ENCODE measurements at places on chromosomes 5 and 9. TPM values are rescaled to one million over a fixed set of nuclear protein-coding genes. Genes with fewer than 3 reads are reported as not detected.
A peak's percentile ranks its signal among the peaks of the same experiment; 100 is the strongest.

GRCh38 chr9:95627802-95628201 lies 111.0 kb upstream of the PTCH1 start:
- DNase-seq, result no peak

DNA sequence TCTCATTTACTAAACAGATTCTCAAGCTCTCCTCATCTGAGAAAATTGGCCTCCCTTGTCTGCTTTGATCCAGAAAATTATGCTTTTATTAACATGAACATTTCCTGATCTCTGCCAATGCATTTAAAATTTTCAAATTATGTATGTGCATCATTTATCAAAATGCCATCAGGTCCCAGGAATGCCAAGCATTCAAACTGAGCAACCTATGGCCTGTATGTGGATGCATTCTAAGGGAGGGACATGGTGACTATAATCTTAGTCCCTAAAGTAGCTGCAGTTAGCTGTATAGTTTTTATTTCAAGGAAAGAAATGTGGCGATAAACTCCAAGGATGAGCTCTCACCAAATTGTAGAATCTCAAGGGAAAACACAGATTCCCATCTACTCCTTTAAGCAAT lies 9.7 kb upstream of the RORB start:
- no peak for DNase-seq

DNA sequence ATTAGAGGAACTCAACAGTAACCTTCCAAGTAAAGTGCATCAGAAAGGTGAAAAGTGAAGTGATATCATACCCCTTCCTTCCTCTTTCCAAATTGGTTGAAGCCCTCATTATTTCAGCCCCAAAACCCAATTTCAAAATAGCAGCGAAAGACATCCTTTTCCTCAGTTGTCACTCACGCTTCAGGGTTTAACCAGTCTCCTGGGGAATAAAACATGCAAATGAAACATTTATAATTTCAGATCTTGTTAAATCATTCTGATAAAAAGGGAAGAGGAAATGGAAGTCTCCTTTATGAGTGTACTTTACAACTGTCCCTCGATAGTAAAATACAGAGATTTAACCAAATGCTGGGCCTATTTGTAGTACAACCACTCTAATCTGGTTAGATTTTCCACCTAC lies 22.5 kb downstream of the TRPM6 start:
- DNase-seq, result no peak

DNA sequence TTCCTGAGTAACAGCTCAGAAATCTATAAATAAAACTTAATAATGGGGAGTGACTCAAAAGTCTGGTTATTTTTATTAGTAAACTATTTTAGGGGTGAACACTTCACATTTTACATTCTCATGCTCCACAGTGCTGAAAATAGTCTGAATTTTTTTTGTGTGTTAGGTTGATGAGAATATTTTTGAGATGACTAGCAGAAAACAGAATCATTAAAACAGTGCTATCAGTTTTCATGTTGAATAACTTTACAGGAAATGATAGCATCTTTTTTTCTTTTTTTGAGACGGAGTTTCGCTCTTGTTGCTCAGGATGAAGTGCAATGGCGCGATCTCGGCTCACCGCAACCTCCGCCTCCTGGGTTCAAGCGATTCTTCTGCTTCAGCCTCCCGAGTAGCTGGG lies 60.3 kb downstream of the TMC1 start:
- DNase-seq, result no peak

GRCh38 chr9:38091310-38092199 lies 22.5 kb upstream of the SHB start:
- DNase-seq, result no peak

DNA sequence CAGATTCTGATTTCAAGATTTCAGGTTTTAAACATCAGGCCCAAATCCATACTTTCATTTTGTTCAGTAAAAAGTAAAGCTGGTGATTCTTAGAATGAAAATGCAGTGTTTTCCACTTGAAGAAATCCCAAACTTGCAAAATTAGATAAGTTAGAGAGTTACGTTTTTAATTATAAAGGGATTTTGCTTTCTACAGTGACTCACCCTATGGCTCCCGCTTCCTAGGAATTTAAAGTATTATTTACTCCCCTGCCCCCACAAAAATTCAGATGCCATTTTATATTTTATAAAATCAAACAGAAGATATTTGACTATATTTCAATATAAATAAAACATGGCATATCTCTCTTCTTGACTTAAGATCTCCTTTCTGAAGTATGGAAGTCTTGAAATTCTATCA lies 402.9 kb downstream of the ZSWIM6 start:
- no peak for DNase-seq

- no peak for DNase-seq
Measured at GRCh38 chr5:37628876-37629275, 211.0 kb downstream of the GDNF start.

DNA sequence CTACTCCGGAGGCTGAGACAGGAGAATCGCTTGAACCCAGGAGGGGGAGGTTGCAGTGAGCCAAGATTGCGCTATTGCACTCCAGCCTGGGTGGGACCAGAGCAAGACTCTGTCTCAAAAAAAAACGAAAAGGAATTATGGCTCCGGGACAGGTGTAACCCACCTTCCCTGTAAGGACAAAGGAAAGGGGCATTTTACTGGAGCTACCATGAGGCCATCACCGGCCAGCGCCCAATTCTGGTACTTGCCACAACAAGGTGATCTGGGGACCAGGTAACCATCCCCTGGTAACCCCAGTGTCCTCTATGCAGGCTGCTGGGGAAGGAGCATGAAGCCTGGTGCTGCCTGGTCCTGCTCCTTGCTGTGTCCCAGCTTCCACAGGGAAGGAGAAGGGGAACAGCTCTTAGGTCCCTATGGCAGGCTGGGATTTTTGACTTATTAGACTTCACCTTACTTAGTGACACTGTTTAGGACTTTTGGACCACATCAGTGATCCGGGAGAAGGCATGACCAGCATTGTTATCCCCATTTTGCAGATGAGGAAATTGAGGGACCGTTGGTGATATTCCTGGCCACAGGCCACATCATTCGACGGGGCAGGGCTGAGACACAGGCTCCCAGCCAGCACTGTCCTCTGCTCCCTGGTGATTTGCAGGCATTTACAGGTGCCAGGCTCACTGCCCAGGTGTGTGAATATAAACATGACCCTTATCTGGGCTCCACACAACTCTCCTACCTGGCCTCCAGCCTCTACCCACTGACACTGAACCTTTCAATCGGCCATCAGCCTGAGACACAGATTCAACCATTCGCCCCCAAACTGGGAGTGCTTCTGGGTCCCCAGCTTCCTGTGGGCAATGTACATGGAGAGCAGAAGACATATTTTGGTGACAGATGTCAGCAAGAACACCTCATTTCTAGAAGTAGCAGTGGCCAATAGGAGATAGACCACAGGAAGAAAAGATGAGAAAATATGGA lies 26.5 kb upstream of the ABO start:
- no peak for DNase-seq

GRCh38 chr9:132016456-132016855 lies 63.2 kb downstream of the MED27 start:
- DNase-seq, result no peak

GRCh38 chr5:150578781-150579461 lies 61.5 kb upstream of the SYNPO start:
- no peak for DNase-seq

- DNase-seq, result peak; percentile 37
Measured at GRCh38 chr5:141941307-141941706, 16.7 kb downstream of the PCDH12 start.

GRCh38 chr9:123421186-123421585 lies 65.2 kb downstream of the CRB2 start:
- no peak for DNase-seq

Gene PAPPA
- not detected for total RNA-seq

Gene IL6ST
- 108 TPM for total RNA-seq

Gene GLRA1
- total RNA-seq, result not detected

Gene HOMER1
- 24.2 TPM for total RNA-seq

Gene SYNPO
- total RNA-seq, result 3.8 TPM

Gene IFNA1
- total RNA-seq, result not detected

Gene NR2F1
- total RNA-seq, result 3.5 TPM

Measured in mammary epithelial cell (primary cell).